8988T (cell line): ENCODE measurements at places on chromosomes 4 and X.

GRCh38 chrX:9370893-9371292, 94.0 kb upstream of the TBL1X start:
- no peak for DNase-seq

DNA sequence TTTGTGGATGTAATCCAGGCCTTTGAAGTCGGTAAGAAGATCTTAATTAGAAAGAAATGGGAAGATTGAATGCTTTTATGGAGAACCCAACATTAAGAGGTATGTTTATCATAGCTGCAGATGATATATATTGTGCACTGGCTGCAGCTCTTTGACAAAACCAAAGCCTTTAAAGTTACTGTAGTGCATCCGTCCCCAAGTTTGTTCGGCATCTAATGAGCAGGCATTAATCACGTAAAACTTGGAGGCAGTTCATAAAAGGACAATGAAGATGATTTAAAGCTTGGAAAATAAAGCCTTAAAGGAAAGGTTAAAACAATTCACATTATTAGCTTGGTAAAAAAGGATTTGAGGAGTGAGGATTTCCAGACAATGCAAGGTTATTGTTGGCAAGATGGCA, 150.8 kb upstream of the ARX start:
- no peak for DNase-seq

- no peak for DNase-seq
Observed at GRCh38 chr4:113559947-113560346, 201.6 kb downstream of the CAMK2D start.

- DNase-seq = no peak
Observed at GRCh38 chr4:94497690-94498089, 45.9 kb downstream of the PDLIM5 start.

DNA sequence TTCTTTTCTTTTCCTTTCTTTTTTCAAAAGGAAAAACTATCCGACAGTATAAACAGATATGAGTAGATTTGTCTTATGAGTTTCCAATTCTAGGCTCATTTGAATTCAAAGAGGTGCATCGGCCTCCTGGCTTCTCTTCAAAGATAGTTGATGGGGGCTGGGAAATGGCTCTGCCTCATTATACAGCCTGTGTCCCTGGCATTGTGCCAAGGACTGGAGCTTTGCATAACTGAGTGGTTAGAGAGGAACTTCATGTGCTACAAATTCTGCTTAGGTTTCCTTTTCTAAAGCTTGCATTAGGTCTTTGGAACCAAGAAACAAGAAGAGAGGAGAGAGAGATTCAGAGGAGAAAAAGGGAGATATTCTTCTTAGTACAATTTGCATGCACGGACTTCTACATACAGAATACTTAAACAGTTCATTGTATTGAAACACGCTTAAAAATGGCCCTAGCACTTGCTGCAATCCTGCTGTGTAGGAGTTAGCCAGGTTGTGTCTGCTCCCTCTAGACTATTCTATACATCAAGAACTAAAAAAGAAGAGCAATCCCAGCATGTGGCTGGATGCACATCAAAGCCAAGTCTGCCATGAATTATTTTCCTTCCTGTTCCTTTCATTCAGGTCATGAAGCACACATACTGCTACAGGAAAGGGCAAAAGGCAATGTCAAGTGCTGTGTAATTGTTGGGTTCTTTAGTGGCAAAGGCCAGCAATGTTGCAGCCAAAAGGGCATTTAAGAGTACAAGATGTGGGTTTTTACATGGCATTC, 70.9 kb downstream of the INTS12 start:
- no peak for DNase-seq

DNA sequence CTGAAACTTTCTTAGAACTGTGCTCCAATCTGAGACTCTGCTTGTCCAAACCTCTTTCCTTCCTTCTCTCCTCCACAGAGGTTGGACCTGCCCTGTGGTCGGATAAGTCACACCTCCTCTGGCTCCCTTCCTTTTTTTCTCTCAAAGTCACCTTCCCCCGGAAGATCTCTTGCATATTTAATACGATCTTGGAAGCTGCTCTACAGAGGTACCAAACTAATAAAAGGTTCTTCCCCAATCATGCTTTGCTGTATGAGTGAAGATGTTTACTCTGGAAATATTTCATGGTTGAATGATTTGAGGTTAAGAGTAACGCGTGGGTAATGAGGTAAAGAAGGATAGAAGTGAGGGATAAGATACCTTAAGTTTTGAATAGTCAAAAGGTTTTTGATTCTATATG, 166.0 kb downstream of the ATG4A start:
- no peak for DNase-seq

- no peak for DNase-seq
Observed at GRCh38 chr4:10006231-10006600, 15.1 kb downstream of the SLC2A9 start.

DNA sequence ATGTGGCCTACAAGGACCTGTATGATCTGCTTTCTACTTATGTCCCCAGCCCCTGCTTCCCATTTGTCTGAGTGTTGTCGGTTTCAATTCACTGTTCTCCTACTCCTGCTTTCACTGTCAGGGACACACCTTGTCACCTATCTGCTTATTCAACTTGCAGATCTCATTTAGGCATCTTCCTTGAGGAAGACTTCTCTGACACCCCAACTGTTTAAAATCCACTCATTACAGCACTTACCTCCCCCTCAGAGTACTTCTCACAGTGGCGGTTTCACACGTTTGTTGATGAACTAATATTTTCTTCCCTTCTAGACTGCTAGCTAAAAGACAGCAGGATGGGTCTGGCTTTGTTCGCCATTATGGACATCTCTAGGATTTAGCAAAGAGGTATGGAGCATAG, 279.9 kb upstream of the TET2 start:
- no peak for DNase-seq

DNA sequence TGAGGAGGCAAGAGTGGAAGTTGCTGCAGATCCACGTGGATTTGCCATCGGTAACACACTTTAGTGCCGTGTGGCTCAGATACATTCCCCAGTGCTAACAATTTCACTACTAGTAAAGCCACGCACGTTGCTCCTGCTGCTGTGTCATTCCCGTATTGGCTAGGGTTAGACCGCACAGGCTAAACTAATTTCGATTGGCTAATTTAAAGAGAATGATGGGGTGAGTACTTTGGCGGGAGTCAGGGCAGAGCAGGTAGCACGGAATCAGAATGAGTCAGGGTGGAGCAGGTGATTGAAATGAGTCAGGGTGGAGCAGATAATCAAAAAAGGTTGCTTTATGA, 1337.5 kb downstream of the FSTL5 start:
- DNase-seq = no peak

GRCh38 chr4:129239088-129239487, 143.1 kb downstream of the C4orf33 start:
- no peak for DNase-seq

DNA sequence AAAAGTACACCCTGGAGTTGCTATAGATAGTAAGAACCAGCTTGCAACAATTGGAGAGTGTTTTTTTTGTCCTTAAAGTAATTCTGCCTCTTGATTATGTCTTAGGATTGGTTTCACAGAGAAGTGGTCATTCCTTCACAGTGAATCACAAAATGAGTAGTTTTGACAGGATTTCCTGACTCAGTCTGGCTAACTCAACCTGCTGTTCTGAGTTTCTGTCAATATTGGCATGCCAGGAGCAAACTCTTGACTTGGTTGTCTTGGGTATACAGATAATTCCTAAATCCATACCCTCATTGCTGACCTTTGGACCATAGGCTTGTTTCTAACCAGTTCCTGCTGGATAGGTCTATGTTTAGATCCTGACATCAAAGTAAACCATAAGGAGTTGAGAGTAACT, 9.4 kb downstream of the FHIP1A start:
- no peak for DNase-seq

DNA sequence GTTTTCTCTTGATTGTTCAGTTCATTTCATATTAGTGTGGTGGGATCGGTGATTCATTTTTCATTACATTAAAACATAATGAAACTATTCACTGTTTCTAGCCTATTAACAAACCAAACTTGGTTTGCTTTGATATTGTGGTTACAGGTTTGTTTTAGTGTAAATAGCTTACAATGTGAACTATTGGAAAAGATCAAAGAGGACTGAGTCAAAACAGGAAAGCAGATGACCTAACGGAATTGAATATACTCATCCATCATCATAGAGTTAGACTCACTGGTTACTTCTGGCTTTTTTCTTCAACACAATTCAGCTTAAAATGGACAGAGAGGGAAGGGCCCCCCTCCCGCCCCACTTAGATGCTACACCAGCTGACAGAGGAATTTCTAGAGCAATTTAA, 616.2 kb upstream of the AADAT start:
- no peak for DNase-seq

DNA sequence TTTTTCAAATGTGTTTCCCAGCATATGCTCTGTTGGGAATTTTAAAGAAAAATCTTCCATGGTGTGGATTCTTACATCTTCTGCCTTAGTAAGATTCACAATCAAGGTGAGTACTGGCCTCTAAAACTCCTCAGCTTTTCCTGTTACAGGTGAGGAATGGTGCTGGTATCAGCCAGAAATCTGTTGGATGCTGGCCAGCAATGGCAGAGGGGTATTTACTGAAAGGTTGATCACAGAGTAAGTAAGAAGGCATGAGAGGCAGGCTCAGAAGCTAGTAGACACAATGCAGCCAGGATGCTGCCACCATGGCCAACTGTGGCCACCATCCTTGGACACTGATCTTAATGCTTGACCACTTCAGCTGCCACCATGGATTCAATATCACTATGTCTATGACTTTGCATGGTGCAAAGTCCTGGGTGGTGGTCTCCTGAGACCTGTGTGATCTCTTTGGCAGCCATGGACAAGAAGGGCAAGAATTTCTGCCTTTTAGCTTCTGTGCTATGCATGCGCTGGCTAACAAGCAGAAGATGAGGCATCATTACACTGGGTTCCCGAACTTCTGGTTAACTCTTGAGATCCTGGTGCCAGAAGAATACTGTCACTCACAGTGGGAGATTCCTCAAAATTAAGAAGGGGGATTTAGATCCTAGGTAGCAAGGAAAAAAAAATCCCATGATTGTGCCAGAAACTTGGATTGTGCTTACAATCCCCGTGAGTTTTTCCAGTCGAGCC, 60.2 kb downstream of the CHRNA9 start:
- no peak for DNase-seq

GRCh38 chr4:7638489-7638888, 203.8 kb upstream of the PSAPL1 start:
- no peak for DNase-seq

- no peak for DNase-seq
Observed at GRCh38 chrX:148670277-148670676, 169.9 kb downstream of the AFF2 start.

- DNase-seq = peak; percentile 48
Observed at GRCh38 chr4:24473309-24473721, 111.0 kb downstream of the DHX15 start.

- no peak for DNase-seq
Observed at GRCh38 chr4:68175562-68176155, 46.0 kb upstream of the TMPRSS11F start.

DNA sequence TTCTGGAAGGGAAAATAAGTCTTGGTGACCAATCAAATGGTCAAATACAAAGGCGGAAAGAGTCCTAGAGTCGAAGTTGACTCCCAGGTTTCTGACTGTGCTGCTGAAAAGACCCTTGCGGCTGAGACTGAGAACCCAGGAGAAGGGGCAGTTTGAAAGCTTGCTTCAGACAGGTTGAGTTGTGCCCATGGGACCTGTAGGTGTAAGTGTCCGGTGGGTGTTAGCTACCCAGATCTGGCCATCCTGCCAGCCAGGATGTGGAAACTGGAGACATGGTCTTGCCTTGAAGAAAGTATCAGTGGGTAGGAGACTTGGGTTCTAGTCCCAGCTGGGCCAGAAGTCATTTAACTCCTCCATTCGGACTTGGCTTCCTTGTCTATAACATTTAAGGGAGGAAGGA, 275.2 kb downstream of the EVC2 start:
- no peak for DNase-seq

- DNase-seq = no peak
Observed at GRCh38 chr4:26284536-26284935, 36.3 kb upstream of the RBPJ start.

DNA sequence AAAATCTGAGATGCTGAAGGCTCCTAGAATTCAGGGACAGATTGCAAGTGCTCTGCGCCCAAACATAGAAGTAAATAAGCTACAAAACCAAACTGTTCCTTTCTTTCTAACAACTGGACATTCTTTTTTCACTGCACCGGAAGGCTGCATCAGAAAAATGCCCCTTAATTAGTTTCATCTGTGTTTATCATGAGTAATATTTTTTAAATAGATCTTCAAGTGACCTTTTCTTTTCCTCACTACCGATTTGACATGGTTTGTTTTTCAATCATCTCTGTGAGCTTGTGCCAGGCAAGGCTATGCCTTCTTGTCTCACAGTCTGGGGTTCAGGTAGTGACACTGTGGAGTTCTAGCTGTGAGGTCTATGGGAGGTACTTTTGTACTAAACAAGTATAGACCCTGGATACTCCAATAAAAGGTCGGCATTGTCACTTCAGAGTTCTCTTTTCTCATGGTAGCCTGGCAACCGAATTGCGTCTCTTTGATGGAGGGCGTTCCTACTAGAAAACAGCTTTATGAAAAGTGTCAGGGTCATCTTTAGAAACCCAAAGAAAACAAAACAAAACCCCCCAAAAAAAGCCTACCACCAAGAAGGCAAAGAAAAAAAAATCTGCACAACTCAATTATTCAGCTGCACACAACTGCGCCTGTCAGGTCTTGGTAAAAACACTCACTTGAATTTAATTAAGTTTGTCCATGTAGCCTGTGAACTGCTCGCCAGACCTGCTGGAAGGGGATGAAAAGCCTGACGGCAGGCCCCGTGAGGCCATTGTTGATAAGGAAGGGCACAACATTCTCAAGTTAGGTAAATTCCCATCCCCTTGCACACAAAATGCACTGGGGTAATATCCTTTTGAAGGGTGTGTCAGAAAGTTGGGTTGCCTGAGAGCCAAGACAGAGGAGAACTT, 22.8 kb upstream of the ADAMTS3 start:
- DNase-seq = no peak

- DNase-seq = no peak
Observed at GRCh38 chr4:677431-678293, 3.3 kb downstream of the MYL5 start.
